ENCODE measurements at places on chromosomes 7 and 10.

- no peak for DNase-seq
These were observed 313.0 kb upstream of the GLI3 start for GRCh38 chr7:42549866-42550485.

DNA sequence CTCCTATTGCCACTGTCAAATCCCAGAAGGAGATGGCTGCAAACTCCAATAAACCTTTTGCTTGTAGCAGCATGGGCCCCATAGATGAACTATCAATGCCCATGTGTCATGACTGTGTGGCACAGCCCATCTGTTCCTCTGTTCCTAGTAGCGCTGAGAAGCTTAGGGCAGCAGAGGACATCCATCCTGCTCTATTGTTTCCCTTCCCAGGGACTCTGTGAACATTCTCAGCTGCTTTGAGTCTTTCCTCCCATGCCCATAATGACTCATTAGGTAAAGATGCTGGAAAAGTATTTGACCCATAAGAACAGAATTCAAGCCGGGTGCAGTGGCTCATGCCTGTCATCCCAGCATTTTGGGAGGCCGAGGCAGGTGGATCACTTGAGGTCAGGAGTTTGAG lies 28.3 kb downstream of the STMP1 start:
- DNase-seq, result no peak

DNA sequence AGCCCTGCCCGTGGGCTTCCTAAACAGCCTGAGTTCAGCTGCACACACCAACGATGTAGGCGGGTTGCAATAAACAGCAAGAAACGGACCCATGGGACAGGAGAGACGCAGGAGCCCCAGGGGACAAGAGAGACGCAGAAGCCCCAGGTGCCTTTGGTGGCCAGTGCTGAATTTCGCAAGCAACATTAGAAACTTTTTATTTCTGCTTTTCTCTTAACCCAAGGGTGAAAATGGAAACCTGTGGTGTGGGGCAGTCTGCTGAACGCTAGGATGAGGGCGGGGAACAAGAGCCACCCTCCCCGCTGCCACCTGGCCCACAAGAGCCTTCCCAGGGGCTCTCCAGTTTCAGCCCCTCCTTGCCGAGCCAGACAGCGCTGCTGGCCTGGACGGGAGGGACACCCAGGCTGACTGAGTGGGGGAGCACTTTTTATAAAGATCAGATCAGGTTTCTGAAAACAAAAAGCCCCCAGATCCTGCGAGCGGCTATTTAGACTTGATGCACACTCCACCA lies 20.0 kb upstream of the GPR146 start:
- no peak for DNase-seq

- DNase-seq, result no peak
These were observed 53.2 kb downstream of the PRLHR start for GRCh38 chr10:118542205-118542604.

- DNase-seq, result no peak
These were observed 118.7 kb downstream of the MKX start for GRCh38 chr10:27626890-27627289.

DNA sequence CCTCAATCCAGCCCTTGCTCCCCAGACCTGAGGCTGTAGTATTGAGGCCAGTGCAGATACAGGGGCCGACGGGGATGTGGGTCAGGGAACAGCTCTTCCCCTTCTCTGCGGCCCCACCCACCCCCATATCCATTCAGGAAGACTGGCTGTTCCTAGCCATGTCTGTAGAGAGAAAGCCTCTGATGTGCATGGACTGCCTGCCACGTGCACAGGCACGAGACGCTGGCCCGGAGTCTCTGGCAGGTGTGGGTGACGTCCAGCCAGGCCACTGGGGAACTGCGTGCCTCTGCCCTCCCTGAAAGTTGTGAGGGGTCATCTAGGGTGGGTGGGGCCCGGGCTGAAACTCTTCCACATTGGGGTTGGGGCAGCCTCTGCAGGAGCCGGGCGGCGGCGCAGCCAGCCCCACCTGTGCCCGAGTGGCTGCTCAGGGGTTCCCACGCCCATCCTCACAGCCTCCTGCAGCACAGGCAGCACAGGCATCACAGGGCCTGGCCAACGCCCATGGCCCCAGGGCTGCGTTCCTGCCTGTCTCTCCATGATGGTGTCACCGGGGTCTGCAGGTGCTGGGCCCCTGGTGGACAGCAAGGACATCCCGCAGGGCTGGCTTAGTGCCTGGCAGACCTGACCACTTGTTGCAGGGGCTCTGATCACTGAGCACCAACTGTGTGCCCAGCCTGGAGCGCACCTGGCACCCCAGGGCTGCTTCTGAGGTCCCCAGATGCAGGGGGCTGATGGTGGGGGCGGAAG lies 27.5 kb downstream of the MICALL2 start:
- DNase-seq, result no peak

- no peak for DNase-seq
These were observed 86.5 kb downstream of the HIPK2 start for GRCh38 chr7:139691253-139691781.

DNA sequence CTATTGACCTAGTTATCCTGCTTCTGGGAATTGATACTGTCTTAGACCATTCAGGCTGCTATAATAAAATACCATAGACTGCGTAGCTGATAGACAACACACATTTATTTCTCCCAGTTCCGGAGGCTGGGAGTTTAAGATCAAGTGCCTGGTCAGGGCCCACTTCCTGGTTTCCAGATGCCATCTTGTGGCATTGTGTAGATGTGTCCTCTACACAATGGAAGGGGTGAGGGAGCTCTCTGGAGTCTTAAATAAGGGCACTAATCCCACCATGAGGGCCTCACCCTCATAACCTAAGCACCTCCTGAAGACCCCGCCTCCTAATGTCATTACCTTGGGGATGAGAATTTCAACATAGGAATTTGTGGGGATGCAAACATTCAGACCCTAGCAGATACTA lies 62.4 kb downstream of the SLC35B4 start:
- DNase-seq, result no peak

GRCh38 chr10:45001381-45002148 lies 842 bp downstream of the ZNF22 start:
- DNase-seq, result peak; percentile 29

DNA sequence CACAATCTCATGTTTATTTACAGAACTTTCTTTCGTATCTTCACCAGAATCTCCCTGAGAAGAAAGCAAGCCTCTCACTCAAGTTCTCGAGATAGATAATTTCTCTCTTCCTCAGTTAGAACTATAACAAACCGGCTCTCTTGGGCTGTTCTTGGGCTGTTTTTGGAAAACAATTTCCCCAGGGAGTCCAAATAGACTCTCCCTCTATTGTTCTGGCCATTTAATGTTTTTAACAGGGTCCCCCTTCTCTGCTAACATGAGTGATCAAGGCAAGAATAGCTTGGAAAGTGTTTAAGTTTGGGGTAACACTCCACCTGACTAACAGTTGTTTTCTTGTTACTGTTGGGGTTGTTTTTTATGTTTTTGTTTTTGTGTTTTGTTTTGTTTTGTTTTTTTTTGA lies 64.8 kb upstream of the UCN3 start:
- no peak for DNase-seq

DNA sequence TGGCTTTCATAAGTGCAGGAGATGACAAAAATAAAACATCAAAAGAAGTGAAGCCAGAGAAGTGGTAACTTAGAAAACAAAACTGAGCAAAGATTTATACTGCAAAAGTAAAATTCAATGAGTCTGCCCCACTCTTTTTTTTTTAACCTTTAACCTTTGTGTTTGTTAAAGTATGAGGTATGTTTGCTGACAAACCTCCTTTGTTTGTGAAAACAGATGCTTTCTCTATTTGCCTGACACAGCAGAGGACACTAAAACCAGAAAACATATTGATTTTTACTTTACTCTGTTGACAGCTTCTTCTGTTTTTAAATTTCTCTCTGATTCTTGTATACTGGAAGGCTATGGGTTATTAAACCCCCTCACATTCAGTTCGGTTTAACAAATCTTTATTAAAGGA lies 57.6 kb downstream of the SGMS1 start:
- DNase-seq, result no peak

DNA sequence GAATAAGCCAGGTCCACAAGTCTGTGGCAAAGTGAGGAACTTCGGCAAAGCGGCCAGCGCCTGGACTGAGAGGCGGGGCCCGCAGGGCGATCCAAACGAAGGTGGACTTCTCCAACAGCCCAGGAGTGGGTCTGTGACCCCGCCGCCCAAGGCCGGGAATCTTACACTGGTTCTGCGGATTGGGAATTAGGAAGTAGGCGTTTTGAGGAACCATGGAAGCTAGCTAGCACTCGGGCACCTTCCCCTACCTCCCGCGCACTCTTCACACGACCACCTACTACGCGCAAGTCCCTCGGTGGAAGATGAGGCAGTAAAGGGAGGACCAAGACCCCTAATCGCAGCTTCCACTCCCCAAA lies 570 bp upstream of the ARF5 start:
- no peak for DNase-seq

DNA sequence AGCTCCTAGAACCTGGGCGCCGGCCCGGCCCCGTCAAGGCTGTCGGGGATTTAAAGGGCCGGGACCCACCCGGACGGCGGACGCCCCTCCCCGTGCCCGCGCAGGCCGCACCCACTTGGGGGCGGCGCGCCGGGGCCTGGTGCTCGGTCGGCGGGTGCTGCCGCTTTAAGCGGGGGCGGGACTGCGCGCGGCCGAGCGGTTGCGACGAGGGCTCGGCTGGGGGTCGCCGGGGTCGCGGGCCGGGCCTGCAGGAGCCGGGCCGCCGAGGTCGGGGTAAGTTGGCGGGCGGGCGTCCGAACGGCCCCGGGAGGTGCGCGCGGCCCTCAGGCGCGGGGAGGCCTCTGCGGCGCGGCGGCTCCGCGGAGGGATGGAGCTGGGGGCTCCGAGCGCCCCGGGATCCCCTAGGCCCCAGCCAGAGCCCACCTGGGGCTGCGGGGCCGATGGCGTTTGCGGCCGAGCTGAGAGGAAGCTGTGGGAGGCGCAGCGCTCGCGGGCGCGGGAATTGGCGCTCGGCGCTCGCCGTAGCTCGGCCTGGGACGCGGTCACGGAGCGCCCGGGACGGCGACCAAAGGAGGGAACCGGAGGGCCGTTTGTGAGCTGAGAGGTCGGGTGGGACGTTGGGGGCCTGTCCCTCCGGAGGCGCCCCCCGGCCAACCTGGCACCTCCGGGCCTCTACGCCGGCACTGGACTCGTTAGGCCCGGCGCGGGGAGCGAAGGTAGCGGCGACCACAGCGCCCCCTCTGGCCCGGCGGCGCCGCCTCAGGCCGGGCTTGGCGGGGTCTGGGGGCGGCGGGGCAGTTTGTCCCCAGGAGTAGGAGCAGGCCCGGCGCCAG lies at the start of gene TRRAP:
TSS of gene TRRAP (plus strand) at position 168 of the 833 bp plus-strand sequence. CDS start 2,619 bp downstream, outside the sequence.
- DNase-seq, result peak; percentile 44

DNA sequence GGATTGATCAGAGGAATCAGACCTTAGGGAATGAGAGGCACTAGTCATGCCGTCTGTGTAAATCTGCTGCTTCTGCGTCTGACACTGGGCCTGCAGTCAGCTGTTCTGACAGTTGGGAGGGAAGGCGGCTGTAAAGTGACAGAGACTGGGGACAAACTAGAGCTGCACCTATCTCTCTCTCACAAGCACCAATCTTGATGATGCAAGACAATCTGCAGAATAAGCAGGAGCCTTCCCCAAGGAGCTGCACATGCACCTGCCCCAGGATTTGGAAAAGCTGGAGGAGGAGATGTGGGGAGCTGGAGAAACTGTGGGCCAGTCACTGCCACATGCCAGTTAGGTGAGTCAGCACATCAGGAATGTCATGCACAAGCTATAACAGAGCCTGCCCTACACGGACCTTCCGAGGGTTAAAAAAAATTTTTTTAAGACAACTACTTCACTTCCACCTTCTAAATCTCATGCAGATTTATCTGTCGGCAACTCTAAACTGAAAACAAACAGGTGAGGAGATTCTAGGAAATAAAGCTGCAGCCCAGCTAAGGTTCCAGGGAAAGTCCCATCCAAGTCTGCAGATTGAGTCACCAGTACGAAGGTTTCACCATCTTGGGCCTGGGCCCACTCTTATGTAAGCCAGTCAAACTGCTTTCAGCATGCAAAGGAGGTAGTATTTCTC lies 39.2 kb downstream of the ENO4 start:
- DNase-seq, result no peak

DNA sequence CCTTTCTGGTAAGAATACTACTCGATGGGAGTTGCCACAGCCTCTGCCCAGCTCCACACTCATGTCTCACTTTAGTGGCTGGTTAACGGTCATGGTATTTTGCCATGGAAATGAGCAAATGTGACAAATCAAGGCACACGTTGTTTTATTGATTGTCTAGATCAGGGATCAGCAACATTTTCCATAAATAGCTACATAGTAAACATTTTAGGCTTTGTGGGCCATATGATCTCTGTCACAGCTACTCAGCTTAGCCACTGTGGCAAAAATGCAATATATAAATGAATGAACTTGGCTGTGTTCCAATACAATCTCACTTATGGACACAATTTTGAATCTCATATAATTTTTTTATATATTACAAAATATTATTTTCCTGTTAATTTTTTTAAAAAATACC lies 76.9 kb downstream of the COBL start:
- no peak for DNase-seq

- no peak for DNase-seq
These were observed 603.4 kb downstream of the SORCS1 start for GRCh38 chr10:106560925-106561640.

DNA sequence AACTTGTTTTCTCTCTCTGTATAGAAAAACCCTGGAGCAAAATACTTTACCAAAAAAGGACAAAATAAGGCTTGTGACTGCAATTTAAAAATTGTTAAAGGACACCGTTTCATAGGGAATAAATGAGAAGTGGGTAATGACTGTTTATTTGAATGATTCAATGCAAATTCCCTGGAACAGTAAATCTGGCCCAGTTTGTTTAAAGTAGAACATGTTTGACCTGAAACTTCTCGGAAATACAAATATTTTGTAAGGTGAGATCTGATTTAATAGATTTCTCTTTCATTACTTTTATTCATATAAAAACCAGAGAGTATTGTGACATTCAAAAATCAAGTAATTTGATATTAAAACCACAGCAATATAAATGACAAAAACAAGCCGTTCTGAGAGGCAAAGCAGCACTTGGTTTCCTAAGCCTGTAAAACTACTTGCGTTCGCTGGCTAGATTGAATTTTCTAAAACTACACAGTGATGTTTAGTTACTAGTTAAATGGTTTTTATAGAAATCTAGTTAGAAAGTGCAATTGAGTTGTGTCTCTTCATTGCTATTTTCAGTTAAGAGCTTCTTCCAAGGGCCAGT lies 76.8 kb upstream of the PITRM1 start:
- DNase-seq, result no peak

DNA sequence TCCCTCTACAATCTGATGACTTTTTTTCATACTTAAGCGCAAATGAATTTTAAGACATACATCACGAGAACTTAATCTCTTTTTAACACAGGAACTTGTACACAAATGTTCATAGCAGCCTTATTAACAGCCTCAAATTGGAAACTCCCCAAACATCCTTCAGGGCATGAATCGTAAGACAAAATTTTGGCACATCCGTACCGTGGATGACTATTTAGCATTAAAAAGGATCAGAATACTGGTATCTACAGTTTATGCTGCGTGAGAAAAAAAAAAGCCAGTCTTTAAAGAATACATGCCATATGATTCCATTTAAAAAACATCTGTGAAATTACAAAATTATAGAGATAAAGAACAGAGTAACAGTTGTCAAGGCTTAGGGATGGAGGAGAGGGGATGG lies 46.8 kb downstream of the PDE1C start:
- DNase-seq, result no peak

- no peak for DNase-seq
These were observed 511 bp upstream of the NRP1 start for GRCh38 chr10:33334805-33335550.

GRCh38 chr7:114856625-114857024 lies 65.3 kb upstream of the MDFIC start:
- DNase-seq, result no peak

- no peak for DNase-seq
These were observed 66.5 kb downstream of the DGKB start for GRCh38 chr7:14836006-14836405.

GRCh38 chr7:98135984-98136383 lies 29.3 kb downstream of the LMTK2 start:
- no peak for DNase-seq
